Cerebellar nuclear complex (tissue), 1 donor: ENCODE measurements at places on chromosomes 16 and 17.

GRCh38 chr17:21419299-21420239 is 43.4 kb downstream of the KCNJ12 start:
- DNase-seq = no peak

DNA sequence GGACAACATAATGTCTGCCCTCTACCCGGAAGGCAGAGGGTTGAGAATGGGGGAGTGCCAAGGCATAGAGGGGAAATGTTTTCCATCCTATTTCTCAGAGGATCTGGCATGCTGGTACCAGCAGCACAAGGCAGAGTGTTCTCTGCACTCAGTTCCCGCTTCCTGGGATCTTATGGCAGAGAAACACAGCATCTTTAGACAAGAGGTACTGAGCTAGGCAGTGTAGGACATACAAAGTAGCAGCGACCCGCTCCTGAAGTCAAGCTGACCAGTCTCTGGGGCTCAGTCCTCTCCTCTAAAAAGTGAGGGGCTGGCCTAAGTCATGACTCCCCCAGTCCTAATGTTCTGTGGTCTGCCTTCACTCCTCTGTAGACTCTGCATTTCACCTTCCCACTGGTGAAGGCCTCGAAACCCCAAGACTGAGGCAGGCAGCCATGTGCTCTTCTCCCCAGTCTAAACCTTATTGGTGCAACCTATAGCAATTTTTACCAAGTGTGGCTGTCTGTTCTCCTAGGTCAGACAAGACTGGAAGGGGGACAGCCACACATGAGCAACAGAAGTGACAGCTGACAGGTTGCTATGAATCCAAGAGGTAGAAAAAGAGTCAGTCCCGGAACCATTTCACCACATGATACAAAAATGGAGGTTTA is 11.3 kb upstream of the TSPOAP1 start:
- no peak for DNase-seq

DNA sequence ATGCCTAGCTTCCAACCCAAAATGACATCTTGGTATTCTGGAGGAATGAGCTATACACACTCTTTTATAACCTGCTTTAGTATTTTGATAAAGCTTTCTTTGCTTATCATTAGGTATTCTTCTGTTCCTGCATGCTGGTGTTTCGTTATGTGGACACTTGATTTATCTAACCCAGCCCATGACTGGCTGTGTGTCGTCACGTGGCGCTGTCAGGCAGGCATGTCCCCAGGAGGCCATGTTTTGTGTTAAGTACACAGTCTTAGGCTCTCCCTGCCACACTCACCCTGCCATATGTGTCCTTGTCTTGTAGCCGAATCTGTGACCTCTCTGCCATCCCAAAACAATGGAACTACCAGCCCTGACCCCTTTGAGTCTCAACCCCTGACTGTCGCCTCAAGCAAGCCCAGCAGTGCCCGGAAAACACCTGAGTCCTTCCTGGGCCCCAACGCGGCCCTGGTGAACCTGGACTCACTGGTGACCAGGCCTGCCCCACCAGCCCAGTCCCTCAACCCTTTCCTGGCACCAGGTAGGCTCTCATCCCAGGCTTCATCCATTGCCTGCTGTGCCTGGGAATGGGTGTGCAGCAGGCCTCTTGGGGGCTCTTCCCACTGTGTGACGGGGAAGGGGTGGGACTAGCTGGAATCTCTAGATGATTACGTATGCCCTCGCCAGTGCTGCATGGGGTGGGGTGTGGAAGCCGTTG is 30.8 kb downstream of the B9D1 start:
- DNase-seq = no peak

GRCh38 chr17:16302856-16303255 is 50.4 kb downstream of the CENPV start:
- DNase-seq = no peak

- DNase-seq = no peak
Measured at GRCh38 chr16:31329671-31330552, 25.1 kb upstream of the ITGAX start.

DNA sequence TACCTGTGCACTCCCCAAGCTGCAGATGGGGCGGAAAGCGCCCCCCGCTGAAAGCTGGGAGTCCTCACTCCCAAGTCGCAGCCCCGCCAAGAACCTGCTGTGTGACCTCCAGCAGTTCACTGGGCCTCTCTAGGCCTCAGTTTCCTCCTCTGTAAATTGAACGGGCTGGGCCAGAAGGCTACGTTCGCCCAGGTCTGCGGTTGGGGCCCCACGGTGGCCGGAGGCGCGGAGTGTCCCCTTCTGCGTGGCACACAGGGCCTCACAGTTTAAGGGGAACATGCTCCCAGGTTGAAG is 628 bp downstream of the GALK1 start:
- DNase-seq = no peak

DNA sequence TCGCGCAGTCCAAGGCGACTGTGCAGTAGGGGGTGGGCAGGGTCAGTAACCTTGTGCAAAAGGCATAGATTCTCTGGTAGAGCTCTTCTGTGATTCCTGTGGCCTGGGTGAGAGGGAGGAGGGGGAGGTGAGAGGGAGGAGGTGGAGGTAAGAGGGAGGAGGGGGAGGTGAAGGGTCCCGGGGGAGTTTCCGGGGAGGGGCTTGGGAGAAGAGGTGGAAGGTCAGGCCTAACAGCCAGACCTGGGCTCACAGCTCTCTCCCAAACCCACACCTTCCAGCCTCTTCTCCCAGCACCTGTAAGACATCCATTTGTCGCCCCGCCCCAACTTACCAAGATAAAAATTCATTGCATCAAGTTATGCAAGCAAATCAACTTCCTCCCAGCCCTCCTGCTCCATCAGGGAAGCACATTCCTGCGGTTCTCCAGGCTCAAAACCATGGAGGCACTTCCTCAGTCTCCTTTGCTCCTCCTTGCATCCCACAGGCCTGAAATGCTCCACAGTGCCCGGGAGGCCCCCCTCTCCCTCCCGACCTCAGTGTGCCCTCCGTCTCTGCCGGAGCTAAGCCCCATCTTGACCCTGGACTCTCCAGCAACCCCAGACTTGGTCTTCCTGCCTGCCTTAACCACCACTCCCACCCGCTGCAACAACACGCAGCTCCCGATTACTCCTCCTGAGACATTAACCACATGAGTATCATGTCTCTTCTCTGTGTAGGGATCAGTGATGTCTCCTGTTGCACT is 30.5 kb downstream of the PIK3R6 start:
- DNase-seq = no peak

GRCh38 chr16:25542306-25542705 is 149.5 kb upstream of the HS3ST4 start:
- DNase-seq = no peak

DNA sequence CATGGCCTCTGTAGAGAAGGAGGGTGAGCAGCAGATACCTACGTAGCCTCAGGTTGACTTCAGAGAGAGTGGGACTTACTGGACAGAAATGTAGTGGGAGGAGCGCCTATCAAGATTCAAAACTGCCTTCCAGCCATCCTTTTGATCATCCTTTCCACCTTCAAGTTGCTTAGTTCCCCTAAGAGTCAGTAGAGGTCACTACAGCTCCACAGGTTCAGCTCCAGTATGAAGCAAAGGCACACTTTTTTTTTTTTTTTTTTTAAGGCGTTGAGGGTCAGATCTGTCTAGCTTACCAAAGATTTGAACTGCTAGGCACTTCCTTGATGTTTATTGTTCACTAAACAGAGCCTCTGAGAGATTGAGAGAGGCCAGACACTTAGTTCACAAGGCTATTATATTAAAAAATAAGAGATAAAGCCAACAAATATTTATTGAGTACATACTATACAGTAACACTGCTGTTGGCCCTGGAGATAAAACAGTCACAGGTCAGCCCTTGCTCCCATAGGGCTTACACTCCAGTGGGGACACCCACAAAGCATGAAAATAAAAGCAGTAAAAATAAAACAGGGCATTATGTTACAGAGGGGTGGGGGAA is 3.1 kb downstream of the RNF227 start:
- DNase-seq = no peak

DNA sequence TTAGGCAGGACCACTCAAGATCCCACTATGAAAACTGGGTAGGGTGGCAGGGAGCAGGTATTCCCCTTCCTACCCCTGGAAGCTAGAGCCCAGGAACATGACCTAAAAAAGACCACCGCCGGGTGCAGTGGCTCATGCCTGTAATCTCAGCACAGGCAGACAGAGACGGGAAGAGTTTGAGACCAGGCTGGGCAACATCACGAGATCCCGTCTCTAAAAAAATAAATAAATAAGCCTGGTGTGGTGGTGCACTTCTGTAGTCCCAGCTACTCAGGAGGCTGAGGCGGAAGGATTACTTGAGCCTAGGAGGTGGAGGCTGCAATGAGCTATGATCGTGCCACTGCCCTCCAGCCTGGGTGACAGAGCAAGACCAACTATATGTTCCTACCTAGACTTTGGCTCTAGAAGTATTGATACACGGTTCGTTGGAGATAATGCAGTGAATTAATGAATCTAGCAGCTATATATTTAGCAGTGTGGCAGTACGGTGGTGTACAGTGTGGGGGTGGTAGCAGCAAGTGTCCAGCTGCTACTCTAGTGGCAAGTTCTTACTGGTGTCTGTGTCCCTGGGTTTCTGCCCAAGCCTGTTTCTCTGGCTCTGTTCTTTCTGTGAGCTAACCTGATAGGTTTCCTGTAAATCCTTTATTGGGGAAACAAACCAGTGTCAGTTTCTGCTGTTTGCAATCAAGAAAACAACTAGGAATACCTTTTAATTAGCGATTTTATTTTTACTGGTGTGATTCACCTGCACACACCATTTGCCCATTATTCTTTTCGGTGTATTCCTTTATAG is 3.3 kb upstream of the USP31 start:
- no peak for DNase-seq

- no peak for DNase-seq
Measured at GRCh38 chr17:5380491-5381135, 38.8 kb downstream of the NUP88 start.

- peak; percentile 27 for DNase-seq
Measured at GRCh38 chr16:67161595-67162058, 1.9 kb downstream of the FBXL8 start.

DNA sequence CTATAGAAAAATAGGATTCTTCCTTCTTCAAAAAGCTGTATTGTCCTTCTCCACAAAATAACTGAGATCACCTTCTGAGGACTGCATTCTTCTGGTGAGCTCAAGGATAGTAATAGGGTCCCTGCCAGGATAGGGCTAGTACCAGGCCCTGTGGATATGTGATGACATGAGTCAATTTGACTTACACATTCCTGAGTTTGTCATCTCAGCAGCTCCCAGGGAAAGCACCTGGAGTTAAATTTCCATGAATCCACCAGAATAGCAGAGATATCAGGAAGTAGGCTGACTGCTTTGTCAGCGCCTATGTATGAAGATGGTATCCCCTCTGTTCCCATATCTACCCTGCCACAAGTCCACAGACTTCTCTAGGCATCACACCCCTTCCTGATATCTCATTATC is 225.8 kb downstream of the PMP22 start:
- no peak for DNase-seq

- no peak for DNase-seq
Measured at GRCh38 chr17:35607239-35607847, 20.2 kb downstream of the AP2B1 start.

DNA sequence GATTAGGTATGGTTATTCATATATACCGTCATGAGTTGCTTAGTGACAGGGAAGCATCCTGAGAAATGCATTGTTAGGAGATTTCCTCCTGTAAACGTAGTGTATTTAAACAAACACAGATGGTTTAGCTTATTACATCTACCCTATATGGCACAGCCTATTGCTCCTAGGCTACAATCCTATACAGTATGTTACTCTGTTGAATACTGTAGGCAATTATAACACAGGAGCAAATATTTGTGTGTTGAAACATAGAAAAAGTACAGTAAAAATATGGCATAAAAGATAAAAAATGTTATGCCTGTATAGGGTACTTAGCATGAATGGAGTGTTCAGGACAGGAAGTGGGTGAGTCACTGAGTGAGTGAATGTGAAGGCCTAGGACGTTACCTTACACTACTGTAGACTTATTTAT is 157.7 kb downstream of the CDH11 start:
- DNase-seq = no peak

- DNase-seq = no peak
Measured at GRCh38 chr17:82007228-82007494, 15.5 kb downstream of the CENPX start.

- DNase-seq = no peak
Measured at GRCh38 chr16:58127634-58128033, 1.5 kb downstream of the CFAP20 start.
